Cortex of kidney (tissue), 1 donor: ENCODE measurements at places on chromosomes 16 and 17.

- no peak for DNase-seq
These were observed 30.7 kb downstream of the DNAH2 start for GRCh38 chr17:7748076-7748775.

- no peak for DNase-seq
These were observed 287.8 kb upstream of the N4BP1 start for GRCh38 chr16:48897698-48898205.

DNA sequence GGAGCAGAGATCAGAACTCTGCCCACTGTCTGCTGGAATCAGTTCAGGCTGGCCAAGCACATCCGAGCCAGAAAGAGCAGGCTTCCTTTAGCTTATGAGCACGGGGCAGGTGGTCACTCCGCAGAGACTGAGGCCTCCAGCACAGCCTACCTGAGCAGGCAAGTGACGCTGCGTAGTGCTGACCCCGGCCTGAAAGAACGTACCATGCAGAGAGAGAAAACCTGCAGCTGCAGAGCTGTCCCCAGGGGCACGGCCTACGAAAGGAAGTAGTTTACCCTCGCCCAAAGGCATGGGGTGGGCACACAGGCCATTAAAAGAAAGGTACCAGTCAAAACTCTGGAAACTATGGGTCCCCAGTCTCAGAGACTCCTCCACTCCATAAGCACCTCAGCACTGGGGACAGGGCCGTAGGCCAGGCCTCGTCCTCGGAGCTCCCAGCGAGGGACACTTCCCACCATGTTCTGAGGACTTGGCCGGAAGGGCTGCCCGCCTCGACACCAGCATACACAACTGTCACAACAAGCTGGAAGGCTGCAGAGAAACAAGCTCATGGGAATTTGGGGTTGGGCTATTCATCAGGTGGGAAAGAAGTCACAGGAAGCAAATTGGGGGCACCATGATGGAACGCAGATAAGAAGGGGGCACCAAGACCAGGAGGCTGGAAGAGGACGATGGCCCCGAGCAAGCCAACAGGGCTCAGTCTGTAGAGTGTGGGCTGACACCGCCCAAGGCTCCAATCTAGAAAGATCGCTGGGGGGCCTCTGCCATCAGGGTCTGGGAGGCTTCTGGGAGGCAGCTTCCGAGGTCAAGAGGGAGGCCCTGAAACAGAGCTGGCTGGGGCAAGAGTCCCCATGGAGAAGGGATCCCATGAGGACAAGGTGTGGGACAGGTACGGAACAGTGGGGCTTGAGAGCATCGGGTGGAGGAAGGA is 21.2 kb downstream of the MEAK7 start:
- no peak for DNase-seq

DNA sequence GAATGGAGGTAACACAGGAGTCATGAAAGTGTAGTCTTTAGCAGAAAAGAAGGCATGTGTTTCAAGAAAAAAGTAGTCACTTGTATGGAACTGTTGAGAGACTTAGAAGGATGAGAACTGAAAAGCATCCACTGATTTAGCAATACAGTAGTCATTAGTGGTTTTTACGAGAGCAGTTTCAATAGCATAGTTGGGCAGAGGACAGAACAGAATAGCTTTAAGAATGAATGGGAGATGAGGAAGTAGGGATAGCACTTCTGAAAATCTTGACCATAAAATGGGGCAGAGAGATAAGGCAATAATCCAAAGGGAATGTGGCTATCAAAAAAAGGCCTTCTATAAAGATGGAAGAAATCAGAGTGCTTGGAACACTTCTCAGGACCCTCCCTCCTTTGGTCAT is 64.8 kb upstream of the C17orf78 start:
- no peak for DNase-seq

DNA sequence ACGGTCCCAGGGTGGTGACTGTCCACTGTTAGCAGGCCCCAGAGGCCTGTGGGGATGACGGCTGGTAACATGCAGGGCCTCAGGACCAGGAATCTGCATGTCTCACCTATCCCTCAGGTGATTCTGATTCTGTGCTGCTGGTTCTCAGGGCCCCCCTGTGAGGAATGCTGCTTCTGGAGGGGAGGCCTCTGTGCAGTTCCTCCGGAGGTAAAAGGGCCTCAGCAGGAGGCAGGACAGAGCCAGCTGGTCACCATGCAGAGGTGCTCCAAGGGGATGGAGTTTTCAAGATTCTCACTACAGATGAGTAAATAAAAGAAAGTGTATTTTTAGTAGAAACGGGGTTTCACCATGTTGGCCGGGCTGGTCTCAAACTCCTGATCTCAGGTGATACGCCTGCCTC is 33.8 kb downstream of the CLEC16A start:
- no peak for DNase-seq

GRCh38 chr17:77535892-77536291 is 395.1 kb downstream of the SEC14L1 start:
- no peak for DNase-seq

GRCh38 chr16:318628-319027 is 33.9 kb downstream of the AXIN1 start:
- DNase-seq = no peak

DNA sequence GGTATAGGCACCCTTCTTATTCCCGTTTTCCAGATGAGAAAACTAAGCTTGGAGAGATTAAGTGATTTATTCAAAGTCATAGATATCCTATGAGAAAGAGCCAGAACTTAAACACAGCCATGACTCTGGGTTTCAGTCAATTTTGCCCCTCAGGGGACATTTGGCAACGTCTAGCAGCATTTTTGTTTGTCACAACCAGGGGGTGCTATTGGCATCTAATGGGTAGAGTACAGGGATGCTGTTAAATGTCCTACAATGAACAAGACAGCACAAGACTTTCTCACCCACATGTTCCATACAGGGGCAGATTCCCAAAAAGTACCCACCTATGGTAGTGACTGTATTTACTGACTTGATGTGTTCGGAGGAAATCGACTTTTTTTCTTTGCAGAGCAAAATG is 4.8 kb upstream of the SHISA9 start:
- no peak for DNase-seq

DNA sequence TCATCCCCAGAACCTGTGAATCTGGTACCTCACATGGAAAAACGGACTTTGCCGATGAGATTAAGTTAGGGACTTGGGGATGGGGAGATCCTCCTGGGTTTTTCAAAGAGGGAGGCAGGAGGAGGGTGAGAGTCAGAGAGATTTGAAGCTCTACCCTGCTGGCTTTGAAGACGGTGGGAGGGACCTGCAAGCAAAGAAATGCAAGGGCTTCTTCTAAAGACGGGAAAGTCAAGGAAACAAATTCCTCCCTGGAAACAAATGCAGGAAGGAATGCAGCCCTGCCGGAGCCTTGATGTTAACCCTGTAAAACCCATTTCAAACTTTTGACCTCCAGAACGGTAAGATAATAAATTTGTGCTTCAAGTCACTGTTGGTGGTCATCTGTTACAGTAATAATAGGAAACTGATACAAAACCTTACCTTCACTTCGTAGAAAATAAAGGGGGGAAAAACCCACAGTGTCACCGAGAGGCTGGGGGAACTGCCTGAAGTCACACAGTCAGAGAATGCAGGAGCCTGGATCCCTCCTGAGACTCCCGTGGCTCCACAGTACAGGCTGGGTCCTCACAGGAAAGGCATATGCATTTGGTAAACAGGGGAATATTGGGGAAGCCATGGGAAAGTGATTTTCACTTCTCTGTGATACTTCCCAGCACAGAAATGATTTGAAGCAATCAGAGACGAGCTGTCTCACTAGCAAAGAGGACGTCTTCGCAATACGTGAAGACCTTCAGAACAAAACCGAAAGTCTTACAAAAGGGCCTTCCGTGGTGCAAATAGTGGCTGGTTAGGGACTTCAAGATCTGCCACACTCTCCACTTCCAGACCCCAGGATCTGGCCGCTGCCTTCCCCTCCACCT is 58.9 kb upstream of the CLEC3A start:
- DNase-seq = no peak

- no peak for DNase-seq
These were observed 10.6 kb upstream of the TERF2 start for GRCh38 chr16:69396187-69397061.

DNA sequence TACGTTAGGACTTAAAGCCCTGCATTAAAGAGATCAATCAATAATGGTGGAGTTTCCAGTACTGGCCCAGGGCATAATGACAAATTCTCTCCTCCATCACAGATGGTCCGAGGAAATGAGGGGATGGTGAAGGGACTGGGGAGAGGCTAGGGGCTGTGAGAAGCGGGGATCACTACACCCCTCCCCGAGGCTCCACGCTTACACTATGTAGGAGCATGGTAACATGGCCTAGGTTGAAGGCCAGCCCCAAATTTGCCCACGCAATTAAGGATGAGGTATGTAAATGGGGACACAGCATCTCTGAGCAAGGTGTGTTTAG is 8.0 kb upstream of the AKTIP start:
- no peak for DNase-seq

DNA sequence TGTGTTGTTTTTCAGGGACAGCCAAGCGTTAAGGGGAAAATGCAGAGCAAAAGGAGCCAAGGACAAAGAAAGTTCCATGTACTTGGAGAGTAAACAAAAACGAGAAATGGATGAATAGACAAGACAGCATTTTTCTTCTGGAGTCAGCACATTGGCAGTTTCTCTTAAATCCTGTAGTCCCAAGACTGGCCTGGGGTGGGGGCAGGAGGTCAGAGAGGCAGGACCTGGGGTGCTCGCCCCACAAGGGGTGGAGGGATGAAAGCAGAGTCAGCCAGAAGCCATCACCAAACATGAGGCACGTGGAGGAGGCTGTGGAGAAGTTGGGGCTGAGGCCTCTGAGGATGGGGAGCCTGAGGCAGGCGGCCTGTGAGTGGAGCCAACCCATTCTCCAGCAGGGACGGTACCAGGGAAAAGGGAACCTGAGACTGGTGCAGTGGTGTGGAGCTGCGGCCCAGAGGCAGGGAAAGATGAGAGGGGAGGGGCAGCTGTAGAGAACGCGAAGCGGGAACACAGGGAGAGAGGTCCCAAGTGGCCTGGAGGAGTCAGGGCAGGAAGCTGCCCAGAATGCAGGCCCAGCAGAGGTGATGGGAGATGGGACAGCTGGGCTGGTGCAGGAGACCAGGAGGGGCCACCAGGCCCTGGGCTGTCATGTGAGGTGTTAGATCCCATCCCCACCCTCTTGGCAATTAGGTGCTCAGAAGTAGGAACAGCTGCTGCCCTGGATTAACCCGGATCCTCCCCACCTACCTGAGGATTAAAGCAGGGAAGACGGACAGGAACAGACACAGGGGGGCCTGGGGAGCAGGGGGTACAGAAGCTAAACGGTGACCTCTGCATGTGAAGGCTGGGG is 3.3 kb downstream of the TLCD3B start:
- no peak for DNase-seq

DNA sequence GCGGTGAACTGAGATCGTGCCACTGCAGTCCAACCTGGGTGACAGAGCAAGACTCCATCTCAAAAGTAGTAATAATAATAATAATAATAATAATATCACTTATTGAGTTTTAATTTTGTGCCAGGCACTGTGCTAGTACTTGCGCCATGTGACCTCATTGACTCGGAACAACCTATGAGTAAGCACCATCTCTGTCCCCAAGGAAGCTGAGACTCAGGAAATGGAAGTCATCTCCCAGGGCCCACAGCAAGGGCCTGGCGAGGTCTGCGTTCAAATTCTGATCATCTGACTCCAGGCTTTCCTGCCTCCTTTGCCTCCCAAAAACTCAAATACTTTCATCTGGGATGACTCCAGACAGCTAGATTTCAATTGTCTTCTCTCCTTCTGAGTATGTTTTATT is 162.9 kb downstream of the SEC14L1 start:
- DNase-seq = no peak

DNA sequence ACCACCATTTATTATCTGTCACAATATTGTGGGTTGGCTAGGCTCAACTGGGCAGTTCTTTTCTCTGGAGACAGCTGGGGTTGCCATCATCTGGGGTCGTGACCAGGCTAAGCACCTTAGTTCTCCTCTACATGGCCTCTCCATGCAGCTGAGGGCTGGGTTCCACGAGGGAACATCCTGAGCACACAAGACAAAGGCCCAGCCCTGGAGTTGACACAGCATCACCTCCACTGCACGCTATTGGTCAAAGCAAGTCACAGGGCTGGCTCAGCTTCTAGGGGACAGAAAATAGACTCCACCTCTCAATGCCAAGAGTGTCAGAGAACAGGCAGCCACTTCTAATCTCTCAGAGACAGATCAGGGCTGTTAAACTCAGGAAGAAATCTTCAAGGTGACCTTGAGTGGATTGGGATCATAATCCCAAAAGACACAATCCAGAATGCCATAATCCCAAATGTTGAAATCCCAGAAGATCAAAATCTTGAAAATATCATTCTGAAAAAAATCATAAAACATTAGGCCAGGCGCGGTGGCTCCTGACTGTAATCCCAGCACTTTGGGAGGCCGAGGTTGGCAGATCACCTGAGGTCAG is 13.0 kb upstream of the USP10 start:
- no peak for DNase-seq

DNA sequence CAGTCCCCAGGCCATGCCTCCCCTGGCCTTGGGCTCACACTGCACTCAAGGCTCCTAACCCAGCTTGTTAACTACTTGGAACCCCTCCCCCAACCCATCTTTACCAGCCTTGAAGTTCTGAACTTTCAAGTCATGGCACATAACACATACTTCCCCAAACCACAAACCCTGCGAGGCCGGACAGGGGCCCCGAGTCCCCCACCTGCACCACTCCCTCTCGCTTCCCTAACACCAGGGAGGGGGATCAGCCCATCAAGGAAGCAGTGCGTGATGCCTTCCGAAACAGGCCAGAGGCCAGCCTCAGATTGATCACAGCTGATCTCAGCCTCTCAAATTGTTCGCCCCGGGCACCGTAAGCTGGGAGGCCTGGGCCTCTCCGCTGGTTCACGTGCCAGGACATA is 3.0 kb upstream of the NLRC3 start:
- no peak for DNase-seq

- no peak for DNase-seq
These were observed 44.7 kb upstream of the PRSS54 start for GRCh38 chr16:58339452-58339981.

GRCh38 chr17:67469208-67469980 is 92.3 kb downstream of the PITPNC1 start:
- no peak for DNase-seq

DNA sequence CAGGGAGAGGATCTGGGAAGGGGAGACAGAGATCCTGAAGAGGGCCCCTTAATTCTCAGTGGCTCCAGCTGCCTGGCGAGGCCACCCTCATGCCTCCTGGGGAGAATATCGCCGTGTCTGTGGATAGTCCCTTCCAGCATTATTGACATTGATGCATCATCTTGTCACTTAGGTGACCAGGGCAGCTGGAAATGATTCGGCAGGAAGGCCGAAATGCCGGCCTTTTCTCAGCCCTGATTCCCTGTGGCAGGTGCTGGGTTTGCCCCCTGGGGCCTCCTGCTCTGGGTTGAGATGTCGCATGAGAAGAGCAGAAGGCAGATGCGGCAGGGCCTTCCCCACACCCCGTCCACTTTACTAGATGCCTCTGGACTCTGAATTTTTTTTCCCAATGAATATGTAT is 89.5 kb downstream of the RAP1GAP2 start:
- DNase-seq = no peak

GRCh38 chr17:48754500-48755261 is 26.1 kb upstream of the HOXB13 start:
- DNase-seq = no peak

GRCh38 chr16:85391175-85391707 is 221.9 kb upstream of the GSE1 start:
- DNase-seq = no peak
